ENCODE measurements at places on chromosomes 11 and 22. TPM values are rescaled to one million over a fixed set of nuclear protein-coding genes. Genes with fewer than 3 reads are reported as not detected.

GRCh38 chr11:65558002-65558929, at the start of gene LTBP3:
Gene LTBP3, minus strand, starts transcription at chr11:65558359. Its CDS starts 400 bp downstream, at chr11:65557959.
- DNase-seq, result no peak
- peaks cover 80% of the 10 kb centered on the region for H3K4me1 ChIP-seq
- H3K36me3 ChIP-seq, result no peaks in the 10 kb centered on the region
- peak within 1 kb of the TSS; percentile 80 for H3K27ac ChIP-seq
- no peaks in the 10 kb centered on the region for H3K27me3 ChIP-seq

The MS4A3 gene
- total RNA-seq, result not detected

DNA sequence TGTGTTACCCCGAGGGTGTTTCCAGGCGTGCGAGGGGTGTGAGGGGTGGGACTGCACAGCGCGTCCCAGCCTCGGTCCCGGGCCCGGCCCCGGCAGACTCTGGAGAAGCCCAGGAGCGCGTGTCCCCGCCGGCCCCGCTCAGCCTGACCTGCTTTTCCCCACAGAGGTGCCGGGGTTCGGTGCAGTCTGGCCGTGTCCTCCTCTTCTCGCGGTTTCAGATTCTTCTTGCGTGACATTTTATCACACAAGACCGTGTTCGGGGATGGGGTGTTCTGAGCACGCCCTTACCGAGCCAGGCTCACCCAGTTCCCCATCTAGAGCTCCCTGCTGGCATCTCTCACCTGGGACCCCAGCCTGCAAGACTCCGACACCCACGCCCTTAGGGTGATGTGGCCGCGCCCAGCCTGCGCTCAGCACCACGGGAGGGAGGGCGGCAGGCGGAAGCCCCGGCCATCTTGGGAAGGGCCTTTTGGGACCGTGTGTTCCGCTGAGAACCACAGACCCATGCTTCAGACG, 775.6 kb downstream of the BRD1 start:
- H3K4me3 ChIP-seq, result peak overlapping the region; percentile 59
- peaks cover 7% of the 10 kb centered on the region for H3K4me1 ChIP-seq
- DNase-seq, result peak; percentile 4
- peaks cover under 1% of the 10 kb centered on the region for H3K27me3 ChIP-seq
- no peak overlapping the region for H3K27ac ChIP-seq
- no peaks in the 10 kb centered on the region for H3K36me3 ChIP-seq

DNA sequence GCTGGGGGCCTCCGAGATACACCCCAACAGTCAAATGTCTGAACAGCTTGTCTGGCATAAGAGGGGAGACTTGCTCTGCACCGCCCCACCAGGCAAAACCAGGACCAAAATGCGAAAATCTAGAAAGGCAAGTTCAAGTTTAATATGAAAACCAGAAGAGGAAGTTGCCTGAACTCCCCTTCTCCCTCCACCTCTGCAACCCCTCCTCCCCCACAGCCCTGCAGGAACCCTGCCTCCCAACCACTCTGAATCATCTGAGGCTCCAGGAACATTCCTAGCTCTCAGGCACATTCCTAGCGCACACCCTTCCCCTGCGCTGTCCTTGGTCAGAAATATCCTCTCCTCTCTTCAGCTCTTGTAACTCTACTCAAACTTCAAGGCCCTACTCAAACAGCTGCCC, 36.7 kb downstream of the ISX start:
- DNase-seq, result no peak
- H3K27me3 ChIP-seq, result peaks cover 4% of the 10 kb centered on the region
- H3K4me1 ChIP-seq, result no peaks in the 10 kb centered on the region
- H3K36me3 ChIP-seq, result no peaks in the 10 kb centered on the region
- H3K4me3 ChIP-seq, result no peak overlapping the region
- H3K27ac ChIP-seq, result no peak overlapping the region

DNA sequence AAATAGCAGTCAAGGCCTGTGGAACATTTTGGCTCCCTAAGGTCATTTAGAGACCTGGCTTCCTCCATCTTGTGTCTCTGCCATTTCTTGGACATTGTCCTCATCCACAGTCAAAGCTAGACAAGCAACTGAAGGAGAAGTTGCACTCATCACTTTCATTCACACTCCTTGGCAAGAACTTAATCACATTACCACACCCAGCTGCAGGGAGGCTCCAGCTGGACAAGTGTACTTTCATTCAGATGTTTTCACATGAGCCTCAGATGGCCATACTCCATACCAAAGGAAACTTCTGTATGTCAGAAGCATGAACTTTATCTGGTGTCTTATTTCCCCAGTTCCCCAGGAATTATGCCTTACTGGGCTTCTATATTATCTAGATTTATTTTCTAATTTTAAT, 537.4 kb downstream of the TMEM135 start:
- no peak overlapping the region for H3K27ac ChIP-seq
- DNase-seq, result no peak
- no peaks in the 10 kb centered on the region for H3K27me3 ChIP-seq

The SLC17A6 gene
- total RNA-seq, result not detected

All from CD4-positive, alpha-beta T cell (primary cell).